Lung (tissue), 17 donors: ENCODE measurements at places on chromosomes 3 and 15. TPM values are rescaled to one million over a fixed set of nuclear protein-coding genes. Genes with fewer than 3 reads are reported as not detected.

The P2RY14 gene
- 2.2 TPM for total RNA-seq

The ELP6 gene
- 28.0 TPM for total RNA-seq

The NSMCE3 gene
- total RNA-seq: 6.2 TPM

The CD96 gene
- total RNA-seq: 3.0 TPM

The MESP1 gene
- 0.37 TPM for total RNA-seq

The EOMES gene
- 1.3 TPM for total RNA-seq

The PML gene
- total RNA-seq: 77.5 TPM

The CPA3 gene
- 37.4 TPM for total RNA-seq

The FBN1 gene
- total RNA-seq: 98.3 TPM

The TNFAIP8L3 gene
- total RNA-seq: 15.4 TPM

The PDCD7 gene
- 21.7 TPM for total RNA-seq

The C3orf85 gene
- total RNA-seq: not detected

The ITIH4 gene
- 33.8 TPM for total RNA-seq

The CGNL1 gene
- 42.5 TPM for total RNA-seq

The HTR3E gene
- total RNA-seq: not detected

The GCSAM gene
- total RNA-seq: 0.40 TPM

The CLRN1 gene
- not detected for total RNA-seq

The SPATA16 gene
- not detected for total RNA-seq

The PRR20G gene
- not detected for total RNA-seq

The CDC25A gene
- total RNA-seq: 1.4 TPM

The NR1D2 gene
- 33.3 TPM for total RNA-seq

The ZKSCAN7 gene
- 3.7 TPM for total RNA-seq

The GASK1A gene
- total RNA-seq: 8.2 TPM

The SEC22C gene
- total RNA-seq: 35.1 TPM

The ZIC4 gene
- total RNA-seq: not detected

The CSPG4 gene
- total RNA-seq: 38.1 TPM

The ATP13A5 gene
- 1.1 TPM for total RNA-seq

The TEX55 gene
- not detected for total RNA-seq

The CPEB1 gene
- total RNA-seq: 3.8 TPM

The DUOXA1 gene
- 203 TPM for total RNA-seq
